ENCODE measurements at places on chromosomes 1 and 21. TPM values are rescaled to one million over a fixed set of nuclear protein-coding genes. Genes with fewer than 3 reads are reported as not detected.

Gene HLX
- total RNA-seq: 1.4 TPM

Gene KIF14
- total RNA-seq: 1.2 TPM

Gene CELA3A
- total RNA-seq: not detected

GRCh38 chr21:44593598-44594405, 1.5 kb upstream of the KRTAP10-6 start:
- no peaks in the 10 kb centered on the region for H3K36me3 ChIP-seq
- no peak overlapping the region for H3K27ac ChIP-seq
- no peak for DNase-seq
- H3K27me3 ChIP-seq: no peaks in the 10 kb centered on the region
- no peaks in the 10 kb centered on the region for H3K4me1 ChIP-seq

- DNase-seq: no peak
- no peak overlapping the region for H3K27ac ChIP-seq
- no peaks in the 10 kb centered on the region for H3K36me3 ChIP-seq
- no peaks in the 10 kb centered on the region for H3K27me3 ChIP-seq
- no peak overlapping the region for H3K4me3 ChIP-seq
- H3K4me1 ChIP-seq: peaks cover 25% of the 10 kb centered on the region
Observed at GRCh38 chr1:41683681-41684500, 199.4 kb upstream of the EDN2 start.
